Panc1 (cell line): ENCODE measurements at places on chromosomes 1 and 21.
A peak's percentile ranks its signal among the peaks of the same experiment; 100 is the strongest.

DNA sequence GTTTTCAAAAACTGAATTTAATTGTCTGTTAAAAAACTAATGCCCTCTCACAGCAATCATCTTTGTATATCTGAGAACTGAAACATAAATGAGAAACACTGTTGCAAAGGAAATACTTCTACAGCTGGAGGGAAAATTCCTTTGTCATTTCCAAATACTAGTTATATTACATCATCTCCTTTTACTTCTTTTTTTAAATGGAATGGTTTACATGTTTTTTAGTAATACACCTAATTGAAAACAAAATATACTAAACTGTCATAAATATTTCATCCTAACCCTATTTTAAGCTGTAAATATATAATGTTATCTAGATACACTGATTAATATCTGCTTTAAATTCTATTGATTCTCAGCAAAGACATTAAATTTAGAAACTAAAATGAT, 19.1 kb downstream of the CDC42BPA start:
- H3K36me3 ChIP-seq: no peaks in the 10 kb centered on the region
- DNase-seq: no peak
- H3K27me3 ChIP-seq: no peaks in the 10 kb centered on the region
- peak overlapping the region; percentile 19; the same call in 1 of the 2 replicates for H3K27ac ChIP-seq
- H3K4me3 ChIP-seq: no peak overlapping the region

DNA sequence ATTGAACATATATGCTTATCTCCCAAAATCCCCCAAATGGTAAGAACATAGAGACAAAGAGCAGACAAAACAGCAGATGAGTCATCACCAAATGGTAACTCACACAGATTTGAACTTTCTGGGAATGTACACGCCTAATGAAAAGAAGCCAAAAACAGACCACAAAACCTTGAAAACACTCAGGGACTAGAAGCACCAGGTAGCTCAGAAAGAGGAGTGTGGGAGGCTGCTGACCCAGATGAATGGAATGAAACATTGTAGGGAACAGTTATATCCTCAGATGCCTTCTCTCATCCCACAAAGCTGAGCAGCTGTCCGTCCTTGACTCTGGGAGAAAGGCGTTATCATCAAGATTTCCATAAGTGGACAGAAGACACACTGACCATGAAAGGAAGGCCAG, 307.0 kb upstream of the USP25 start:
- no peaks in the 10 kb centered on the region for H3K27me3 ChIP-seq
- H3K27ac ChIP-seq: no peak overlapping the region
- no peaks in the 10 kb centered on the region for H3K4me1 ChIP-seq
- no peak for DNase-seq
- no peaks in the 10 kb centered on the region for H3K36me3 ChIP-seq

DNA sequence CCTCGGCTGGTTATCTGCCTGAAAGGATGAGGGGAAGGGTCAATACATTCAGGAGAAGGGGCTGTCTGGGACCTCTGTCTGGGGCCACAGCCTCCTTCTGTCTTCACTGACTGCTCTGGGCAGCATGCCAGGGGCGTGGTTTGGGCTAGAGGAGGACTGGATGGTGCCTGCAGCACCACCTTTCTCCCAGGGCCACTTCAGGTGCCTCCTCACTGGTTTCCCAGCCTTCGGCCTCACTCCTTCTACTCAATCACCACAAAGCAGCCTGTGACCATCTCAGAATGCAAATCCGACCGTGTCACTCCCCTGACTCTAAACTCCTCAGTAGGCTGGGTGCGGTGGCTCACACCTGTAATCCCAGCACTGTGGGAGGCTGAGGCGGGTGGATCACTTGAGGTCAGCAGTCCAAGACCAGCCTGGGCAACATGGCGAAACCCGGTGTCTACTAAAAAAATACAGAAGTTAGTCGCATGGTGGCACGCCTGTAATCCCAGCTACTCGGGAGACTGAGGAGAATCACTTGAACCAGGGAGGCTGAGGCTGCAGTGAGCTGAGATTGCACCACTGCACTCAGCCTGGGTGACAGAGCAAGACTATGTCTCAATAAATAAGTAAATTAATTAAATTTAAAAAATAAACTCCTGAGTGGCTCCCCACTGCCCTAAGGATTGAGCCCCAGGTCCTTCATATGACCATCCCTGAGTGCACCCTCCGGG, 50.1 kb upstream of the ECE1 start:
- peak overlapping the region; percentile 77 for H3K27ac ChIP-seq
- H3K4me3 ChIP-seq: no peak overlapping the region
- peaks cover 83% of the 10 kb centered on the region for H3K4me1 ChIP-seq
- no peaks in the 10 kb centered on the region; the same call in 1 of the 2 replicates for H3K36me3 ChIP-seq

- no peaks in the 10 kb centered on the region for H3K4me1 ChIP-seq
- H3K27me3 ChIP-seq: no peaks in the 10 kb centered on the region
- H3K27ac ChIP-seq: no peak overlapping the region
- no peak for DNase-seq
- H3K4me3 ChIP-seq: no peak overlapping the region
These were observed 14.4 kb downstream of the CELSR2 start for GRCh38 chr1:109263597-109264378.

- H3K27ac ChIP-seq: no peak overlapping the region
- no peak for DNase-seq
- no peaks in the 10 kb centered on the region for H3K36me3 ChIP-seq
- H3K4me1 ChIP-seq: no peaks in the 10 kb centered on the region
These were observed 317.0 kb downstream of the HHAT start for GRCh38 chr1:210645582-210646257.
